ENCODE measurements at places on chromosomes 1 and 21.
A peak's percentile ranks its signal among the peaks of the same experiment; 100 is the strongest.

- DNase-seq = no peak
Measured at GRCh38 chr1:177236962-177237361, 66.2 kb downstream of the BRINP2 start.

DNA sequence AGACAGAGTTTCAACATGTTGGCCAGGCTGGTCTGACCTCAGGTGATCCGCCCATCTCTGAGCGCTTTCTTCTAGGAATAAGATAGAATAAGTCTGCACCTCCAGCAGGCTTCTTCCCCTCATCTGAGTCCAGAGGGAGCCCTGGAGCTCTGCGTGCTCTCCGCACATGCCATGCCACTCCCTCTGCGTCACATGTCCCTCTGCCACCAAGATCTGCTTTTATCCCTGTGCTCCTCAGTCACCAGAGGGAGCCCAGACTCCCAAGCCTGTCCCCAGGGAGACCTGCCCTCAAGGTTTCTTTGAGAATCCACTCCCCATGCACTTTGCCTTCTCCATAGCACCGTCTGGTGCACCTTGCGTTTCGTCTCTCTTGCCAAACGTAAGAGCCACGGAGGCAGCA, 213.0 kb downstream of the CAMTA1 start:
- DNase-seq = peak; percentile 23

DNA sequence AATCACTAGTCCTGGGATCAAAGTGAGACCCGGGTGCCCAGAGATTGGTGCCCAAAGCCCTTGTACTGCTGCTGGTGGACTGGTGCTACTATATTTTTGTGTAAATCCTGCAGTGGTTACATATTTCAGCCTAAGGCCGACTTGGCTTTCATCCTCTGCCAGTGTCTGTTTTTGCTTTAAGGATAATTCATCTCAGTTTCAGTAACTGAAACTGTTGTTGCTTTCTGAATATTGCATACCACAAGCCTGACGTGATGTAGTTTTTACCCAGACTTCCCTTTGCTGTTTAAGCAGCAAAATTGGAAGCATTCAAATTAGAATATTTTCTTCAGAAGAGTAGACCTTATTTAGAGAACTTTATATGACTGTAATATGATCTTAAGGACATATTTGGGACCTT, 341.8 kb downstream of the RYR2 start:
- no peak for DNase-seq

- no peak for DNase-seq
Measured at GRCh38 chr1:221069178-221069903, 190.1 kb downstream of the HLX start.

DNA sequence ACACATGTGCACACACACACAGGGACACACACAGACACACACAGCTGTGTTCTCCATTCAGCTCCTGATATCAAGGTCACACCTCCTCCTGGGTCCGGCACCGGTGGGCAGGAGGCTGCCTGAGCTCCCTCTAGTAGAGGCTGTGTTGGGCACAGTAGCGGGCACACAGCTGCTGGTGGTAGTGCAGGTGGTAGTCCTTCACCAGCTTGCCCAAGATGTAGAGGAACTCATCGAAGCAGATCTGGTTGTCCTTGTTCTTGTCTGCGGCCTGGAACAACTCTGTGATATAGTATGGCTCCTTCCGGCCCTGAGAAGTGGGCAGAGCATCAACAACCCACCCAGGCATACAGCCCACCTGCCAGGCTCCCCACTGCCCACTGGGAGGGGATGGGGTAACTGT, 5.6 kb upstream of the S100A8 start:
- no peak for DNase-seq

DNA sequence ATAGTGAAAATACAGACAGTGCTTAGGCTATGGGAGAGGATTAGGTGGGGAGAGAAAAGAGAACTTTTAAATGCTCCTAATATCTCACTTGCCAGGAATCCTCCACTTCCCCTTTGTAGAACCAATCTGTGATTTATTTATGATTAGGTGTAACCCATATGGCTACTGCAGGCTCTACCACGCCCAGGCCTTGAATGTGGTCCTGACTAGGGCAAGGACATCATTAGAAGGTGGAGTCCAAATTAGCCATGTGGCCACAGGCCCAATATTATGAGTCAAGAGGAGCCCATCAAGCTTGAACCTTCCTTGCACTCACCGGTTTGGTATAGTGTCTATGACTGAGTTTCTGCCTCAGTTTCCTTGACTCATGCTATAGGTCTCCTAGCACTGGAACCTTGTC, 141.4 kb downstream of the HMGB4 start:
- no peak for DNase-seq

- no peak for DNase-seq
Measured at GRCh38 chr1:195740862-195741261, 867.4 kb downstream of the KCNT2 start.

DNA sequence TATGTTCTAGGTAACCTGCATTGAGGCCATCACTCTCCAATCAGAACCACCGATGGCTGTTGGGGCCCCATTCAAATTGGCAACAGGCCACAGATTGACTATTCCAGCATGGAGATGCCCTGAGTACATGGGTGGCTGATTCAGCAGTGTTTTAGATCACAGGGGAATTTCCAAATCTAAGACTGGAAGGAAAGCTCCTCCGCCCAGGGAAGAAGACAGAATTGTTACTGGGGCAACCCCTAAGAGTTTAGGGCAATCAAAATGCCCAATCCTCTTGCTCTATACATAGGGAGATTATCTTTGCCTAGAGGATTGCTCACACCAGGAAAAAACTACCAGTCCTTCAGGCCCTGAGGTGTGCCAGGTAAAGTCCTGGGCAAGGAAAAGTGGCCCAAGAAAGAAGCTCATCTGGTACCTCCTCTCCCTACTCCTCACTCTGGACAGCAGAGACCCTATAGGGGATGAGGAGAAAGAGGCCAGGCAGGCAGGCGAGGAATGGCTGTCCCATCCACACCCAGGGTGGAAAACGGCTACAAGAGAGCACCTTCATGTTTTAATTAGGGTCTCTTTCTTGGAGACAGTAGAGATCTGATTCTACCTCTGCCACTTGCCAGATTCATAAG, 5.8 kb downstream of the S100A8 start:
- no peak for DNase-seq

DNA sequence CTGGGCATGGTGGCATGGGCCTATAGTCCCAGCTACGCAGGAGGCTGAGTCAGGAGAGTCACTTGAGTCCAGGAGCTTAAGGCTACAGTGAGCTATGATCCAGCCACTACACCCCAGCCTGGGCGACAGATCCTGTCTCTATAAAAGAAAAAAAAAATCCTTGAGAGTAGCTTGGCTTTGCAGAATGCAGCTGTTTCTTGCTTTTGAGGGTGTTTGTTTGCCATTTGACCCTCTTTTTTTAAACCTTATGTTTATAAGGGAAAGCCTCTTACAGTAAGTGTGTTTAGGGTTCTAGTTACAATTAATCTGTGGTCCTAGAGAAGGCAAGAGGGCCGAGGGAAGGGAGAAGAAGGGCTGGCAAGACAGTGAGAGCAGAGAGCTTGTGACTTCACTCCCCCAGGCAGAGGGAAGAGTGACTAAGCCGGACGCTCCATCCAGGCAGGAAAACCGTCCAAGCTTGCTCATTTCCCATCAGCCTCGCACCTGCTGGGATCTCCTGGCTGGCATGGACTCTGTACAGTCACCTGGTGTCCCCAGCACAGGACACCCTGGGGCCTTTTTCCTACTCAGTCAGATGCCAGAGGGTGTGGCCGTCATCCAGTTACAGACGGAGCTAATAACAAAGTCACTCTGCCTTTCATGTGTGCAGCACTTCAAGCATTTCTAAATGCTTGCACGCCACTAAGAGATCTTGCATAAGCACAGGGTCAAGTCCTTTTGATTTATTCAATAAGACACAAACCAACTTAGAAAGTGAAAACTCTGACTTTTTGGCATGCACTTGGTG, 55.5 kb upstream of the PSEN2 start:
- DNase-seq = peak; percentile 91

GRCh38 chr21:42062236-42063022, 8.7 kb upstream of the UMODL1 start:
- no peak for DNase-seq

DNA sequence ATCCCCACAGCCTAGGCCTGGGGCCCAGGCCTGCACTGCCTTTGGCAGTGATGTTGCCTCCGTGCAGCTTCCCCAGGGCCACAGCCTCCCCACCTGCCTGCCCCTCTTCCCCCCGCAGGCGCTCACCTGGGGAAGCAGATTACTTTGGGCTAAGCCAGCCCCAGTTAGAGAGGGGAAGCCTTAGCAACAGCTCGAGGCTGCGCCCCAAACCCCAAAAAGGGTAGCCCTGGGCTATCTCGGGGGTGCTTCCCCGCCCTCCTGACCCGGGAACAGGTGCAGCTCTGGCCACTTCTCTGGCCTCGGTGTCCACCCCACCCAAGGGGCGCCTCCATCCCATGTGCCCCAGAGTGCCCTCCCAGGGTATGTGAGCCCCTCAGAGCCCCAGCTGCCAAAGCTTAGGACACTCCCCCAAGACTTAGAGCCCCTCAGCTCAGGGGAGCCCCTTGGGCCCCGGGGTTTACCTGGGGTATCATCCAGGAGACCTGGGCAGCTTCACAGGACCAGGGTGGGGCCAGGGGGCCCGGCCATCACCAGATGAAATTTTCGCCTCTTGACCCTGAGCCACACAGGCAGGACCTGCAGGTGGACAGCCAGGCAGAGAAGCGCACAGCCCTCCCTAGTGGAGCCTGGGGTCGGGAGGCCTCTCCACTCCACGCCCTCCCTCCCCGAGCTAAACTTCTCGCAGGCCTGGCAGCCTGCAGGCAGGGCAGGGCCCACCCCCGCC, 3.3 kb upstream of the TTC34 start:
- DNase-seq = no peak

DNA sequence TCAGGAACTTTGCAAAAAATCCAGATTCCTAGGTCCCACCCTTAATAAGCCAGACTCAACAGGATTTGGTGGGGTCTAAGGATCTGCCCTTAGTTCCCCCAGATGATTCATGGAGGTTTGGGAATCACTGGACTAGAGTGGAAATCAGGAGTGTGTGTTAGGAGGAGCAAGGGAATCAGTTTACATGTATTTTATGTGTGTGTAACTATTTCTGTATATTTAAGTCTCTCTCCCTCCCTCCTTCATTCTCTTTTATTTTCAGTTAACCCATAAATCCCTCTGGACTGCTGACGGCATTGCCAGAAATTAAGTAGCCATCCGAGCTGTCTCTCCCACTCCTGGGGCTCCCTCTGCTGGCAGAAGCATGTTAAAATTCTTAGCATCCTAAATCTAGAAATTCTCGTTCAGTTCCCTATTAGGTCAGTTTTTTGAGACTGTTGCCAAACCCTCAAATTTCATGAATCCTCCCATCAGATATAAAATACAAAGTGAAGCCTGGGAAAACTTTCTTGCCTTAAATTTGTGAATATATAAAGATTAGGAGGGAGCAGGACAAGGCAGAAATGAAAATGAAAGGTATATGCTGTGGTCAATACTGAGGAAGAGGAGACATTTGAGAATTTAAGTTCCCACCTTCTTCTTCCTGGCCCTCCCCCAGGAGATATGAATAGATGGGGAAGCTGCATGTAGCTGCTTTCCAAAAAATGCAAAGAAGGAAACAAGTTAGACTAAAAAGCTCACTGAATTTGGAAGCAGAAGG, 11.7 kb upstream of the HSD11B1 start:
- peak; percentile 72 for DNase-seq

DNA sequence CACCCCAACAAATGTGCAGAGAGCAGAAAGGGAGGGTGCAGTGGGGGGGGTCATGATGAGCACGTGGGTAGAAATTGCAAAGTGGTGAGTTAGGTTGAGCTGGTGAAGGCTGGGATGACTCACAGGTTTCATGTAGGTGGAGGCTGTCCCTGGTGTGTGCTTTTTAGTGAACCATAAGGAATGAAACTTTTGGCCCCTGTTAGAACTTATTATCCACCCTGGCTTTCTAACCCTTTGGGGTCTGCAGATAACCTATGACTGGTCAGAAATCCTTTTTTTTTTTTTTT, 46.9 kb downstream of the DOP1B start:
- peak; percentile 82 for DNase-seq

DNA sequence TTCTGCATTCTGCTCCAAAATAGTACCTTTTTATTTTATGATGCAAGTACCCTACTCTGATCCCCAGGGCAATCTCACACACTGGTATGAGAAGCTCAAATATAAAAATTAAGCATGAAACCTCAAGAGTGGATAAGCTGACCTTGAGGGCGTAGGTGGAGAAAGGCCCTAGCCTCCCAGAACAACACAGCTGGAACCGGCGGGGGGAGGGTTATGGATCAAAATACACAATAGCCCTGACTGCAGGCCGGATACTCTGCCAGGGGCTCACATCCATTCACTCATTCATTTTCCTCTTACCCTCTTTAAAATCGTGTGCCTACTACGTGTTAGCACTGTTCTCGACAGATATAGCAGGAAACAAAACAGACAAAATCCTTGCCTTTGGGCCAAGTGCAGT, 32.8 kb upstream of the ECE1 start:
- DNase-seq = peak; percentile 47

- DNase-seq = no peak
Measured at GRCh38 chr1:86155807-86156565, 586 bp downstream of the COL24A1 start.

GRCh38 chr21:15052459-15052763, 12.4 kb downstream of the NRIP1 start:
- DNase-seq = no peak

DNA sequence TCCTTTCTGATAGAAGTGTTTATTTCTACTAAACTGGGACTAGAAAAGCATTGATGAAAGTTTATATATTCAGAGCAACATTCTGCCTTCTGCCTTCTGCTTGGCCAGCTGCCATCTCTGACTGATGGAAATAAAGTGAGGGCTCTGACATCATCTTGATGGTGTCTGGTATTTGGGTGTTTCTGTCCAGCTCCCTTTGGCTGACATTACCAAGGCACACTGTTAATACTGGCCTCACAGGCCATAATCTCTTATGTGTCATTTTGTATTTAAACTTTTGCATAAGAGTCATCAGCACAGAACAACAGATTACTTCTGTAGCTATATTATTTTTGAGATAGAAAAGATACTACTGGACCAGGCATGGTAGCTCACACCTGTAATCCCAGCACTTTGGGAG, 216.9 kb downstream of the RYR2 start:
- DNase-seq = no peak

- DNase-seq = no peak
Measured at GRCh38 chr1:161999301-162000052, 24.2 kb downstream of the OLFML2B start.

DNA sequence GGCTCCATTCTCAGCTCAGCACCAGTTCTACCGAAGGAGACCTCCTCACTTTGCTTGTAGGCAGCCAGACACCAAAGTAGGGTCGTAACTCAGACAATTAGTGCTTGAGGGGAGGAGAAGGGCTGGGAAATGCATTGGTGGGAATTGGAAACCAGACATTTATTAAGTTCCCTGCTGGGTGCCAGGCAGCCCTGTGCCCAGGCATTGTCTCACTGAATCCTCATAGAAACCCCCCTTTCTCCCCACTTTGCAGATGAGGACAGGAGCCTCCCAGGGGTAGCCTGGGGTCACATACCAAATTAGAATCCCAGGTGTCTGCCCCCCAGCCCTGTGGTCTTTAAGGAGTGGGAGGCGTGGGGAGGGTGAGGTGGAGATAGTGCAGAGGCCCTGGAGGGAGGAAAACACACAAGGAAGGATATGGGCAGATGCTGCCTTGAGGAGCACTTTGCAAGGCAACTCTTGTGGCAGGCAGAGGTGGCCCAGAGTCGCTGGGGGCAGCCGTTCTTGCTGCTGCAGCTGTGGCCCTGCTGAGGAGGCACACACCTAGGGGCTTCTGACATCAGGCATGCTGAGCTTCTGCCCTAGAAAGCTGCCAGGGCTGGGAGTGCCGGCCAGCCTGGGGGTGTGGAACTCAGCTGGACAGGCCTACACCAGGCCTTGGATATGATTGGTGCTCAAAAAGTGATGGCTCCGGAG, 29.4 kb downstream of the CDK18 start:
- DNase-seq = no peak

Data from H4 (cell line).